Type B pancreatic cell (in vitro differentiated cells): ENCODE measurements at places on chromosomes 11 and 22. TPM values are rescaled to one million over a fixed set of nuclear protein-coding genes. Genes with fewer than 3 reads are reported as not detected.

DNA sequence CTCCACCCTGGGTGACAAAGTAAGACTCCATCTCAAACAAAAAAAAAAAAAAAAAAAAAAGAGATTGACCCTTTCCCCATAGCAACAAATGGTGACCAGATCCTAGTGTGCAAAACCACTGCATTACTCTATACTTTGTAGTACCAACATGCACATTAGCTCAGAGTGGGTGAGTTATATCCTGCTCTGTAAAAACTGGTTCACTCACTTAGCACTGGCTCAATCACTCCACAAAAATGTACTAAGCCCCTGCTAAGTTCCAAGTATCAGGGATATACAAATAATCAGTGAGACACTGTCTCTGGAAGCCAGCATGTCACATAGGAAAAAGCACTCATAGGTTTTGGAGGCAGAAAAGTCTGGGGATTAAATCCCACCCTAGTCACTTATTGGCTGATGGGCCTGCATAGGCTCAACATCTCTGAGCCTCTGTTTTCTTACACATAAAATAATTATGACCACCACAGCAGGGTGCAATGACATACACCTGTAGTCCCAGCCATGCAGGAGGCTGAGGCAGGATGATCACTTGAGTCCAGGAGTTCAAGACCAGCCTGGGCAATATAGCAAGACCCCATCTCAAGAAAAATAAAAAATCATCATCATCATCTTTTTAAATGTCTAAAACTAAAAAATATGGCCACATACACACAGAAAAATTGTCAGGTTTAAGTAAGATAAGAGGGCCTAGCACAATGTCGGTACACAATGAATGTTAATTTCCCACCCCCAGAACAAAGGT lies 11.9 kb downstream of the FAM168A start:
- no peak for DNase-seq

DNA sequence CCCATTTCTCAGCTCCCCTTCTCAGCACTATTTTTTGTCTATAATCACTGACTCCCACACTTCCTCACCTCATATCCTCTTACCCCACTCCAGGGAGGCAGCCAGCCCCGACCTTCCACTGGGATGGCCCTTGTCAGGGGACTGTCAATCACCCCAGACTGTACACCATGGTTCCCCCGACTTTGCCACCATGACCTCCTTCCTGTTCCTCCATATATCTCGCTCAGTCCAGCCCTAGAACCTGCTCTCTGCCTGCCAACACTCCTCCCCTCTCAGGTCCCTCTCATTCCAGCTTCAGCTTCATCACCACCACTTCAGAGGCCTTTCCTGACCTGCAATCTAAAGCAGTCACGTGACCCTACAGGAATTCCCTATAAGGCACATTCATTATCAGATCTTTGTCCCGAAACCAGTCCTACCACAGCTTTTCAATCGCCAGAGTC lies 16.5 kb downstream of the PRPF19 start:
- DNase-seq = no peak

- DNase-seq = no peak
These were observed 10.2 kb upstream of the CD82 start for GRCh38 chr11:44555031-44555800.

MRGPRE gene
- not detected in 2 replicates for total RNA-seq

C1QTNF4 gene
- 0.43 and 11.7 TPM in 2 replicates for total RNA-seq

GRCh38 chr11:643849-644738 lies 7.0 kb downstream of the DRD4 start:
- DNase-seq = no peak

DNA sequence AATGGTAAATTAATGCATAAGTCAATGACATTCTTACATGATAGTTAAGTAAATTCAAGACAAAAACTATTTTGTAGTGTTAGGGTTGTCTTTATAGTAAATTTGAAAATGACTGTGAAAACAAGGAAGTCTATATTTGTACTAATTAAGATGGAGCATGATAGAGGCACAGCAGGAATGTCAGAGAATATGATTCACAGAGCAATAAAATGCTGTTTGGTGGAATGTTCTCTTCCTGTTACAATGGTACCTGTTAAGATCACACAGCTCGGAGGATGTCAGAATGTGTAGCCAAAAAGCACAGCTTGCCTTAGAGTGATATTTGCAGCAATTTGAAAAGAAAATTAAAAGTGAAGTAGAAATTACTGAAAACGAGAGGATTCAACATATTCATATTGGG lies 2339.7 kb upstream of the RAG2 start:
- DNase-seq = no peak

DNA sequence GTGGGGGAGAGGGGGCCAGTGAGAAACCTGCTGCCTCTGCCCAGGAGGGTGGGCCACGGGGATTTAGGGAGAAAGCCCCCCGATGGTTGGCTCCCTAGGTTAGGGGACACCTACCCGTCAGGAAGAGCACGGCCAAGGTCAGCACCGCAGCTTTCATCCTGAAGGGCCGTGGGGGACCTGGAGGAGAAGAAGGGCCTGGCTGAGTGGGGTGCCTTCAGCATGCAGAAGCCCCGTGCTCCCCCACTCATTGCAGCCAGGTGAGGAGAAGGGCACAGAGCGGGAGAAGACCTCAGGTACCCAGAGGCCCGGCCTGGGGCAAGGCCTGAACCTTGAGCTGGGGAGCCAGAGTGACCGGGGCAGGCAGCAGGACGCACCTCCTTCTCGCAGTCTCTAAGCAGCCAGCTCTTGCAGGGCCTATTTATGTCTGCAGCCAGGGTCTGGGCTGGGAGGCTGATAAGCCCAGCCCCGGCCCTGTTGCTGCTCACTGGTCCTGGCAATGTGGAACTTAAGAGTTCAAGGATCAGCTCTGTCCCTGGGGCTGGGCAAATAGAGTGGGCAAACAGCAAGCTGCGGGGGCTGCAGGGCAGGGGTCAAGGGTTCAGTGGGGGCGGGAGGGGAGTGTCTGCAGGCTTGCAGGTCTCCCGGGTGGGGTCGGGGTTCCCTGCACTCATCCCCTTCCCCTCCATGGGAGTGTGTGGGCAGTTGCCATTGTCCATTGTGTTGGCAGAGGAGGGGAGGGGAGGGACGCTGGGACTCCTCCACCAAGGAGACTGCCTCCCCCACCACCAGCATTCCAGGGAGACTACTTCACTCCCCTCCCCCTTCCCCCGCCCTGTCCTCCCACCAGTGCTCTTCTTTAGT lies at the start of gene APOA1:
Gene APOA1, minus strand, starts transcription at position 392 of the 861 bp plus-strand sequence. Its CDS starts 235 bp downstream, at position 157.
- no peak for DNase-seq

PDGFB gene
- total RNA-seq = 2.9 and 5.1 TPM in 2 replicates

MLC1 gene
- 0.19 TPM in 1 of 2 replicates, not detected in the other for total RNA-seq

GRCh38 chr22:22558071-22558971 lies 744 bp downstream of the PRAME start:
- no peak for DNase-seq

CYB5R3 gene
- total RNA-seq = 89.3 and 102 TPM in 2 replicates

DNA sequence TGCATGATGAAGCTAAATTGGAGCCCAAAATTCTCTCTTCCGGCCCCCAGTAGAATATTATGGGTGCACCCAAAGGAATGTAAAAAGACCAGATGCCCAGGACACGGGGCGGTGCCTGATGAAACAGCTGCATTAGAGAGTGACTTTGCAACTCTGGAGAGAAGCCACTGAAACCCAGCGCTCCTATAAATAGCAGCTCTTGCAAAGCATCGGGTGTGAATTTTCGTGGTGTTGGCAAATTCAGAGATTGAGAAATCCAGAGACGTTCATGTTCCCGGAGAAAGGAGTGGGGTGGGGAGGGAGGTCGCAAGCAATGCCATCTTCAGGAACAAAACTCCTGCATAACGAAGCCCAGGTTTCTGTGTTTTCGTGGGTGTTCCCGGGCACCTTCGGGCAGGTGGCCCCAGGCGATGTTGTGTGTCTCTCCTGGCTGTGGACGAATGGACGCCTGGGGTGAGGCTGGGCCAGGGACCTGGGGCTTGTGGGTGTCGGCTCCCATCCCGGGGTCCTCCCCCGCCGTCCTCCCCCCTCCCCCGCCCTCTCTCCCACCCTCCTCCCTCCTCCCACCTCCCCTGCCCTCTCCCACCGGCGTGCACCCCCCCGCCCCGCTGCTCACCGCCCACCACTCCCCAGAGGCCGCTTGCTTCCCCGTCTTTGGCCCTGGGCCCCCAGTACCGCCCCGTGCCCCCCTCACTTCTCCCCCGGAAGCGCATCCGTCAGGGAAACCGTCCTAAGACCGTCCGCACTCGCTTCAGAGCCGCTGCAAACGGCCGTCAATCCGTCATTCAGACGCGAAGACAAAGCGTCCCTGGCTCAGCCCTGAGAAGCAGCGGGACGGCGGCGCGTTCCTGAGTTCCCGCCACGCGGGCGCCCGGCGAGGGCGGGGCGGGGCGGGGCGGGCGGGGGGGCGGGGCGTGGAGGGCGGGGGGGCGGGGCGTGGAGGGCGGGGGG lies 26.7 kb upstream of the TOLLIP start:
- no peak for DNase-seq

DNA sequence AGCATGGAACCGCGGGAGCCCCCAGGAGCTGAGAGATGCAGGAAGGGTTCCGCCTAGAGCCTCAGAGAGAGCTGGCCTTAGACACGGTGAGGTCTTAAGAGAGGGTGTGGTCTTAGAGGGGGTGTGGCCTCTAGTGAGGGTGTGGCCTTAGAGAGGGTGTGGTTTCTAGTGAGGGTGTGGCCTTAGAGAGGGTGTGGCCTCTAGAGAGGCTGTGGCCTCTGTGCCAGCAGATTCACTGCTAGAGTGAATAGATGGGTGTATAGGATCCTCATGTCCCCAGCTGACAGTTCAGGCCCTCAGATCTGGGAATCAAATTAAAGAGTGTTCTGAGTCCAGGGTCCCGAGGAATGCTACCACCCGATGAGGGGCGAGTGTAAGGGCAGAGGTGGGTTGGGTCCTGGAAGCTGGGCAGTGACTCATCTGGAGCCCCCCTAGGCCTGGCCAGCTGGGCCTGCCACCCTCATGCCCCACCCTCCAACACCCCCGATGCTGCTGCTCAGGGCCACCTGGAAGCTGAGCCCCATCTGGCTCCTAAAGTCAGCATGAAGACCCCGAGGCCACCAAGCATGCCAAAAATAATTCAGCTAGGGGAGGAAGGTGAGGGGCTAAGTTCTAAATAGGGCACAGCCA lies 49.5 kb downstream of the IGF2 start:
- DNase-seq = no peak

- DNase-seq = no peak
These were observed 63.3 kb upstream of the SUSD2 start for GRCh38 chr22:24117942-24118341.

DYNC2H1 gene
- 8.9 and 26.1 TPM in 2 replicates for total RNA-seq

NAV2 gene
- 34.3 and 54.2 TPM in 2 replicates for total RNA-seq

RAB36 gene
- 6.8 and 18.4 TPM in 2 replicates for total RNA-seq

OR56A1 gene
- not detected in 2 replicates for total RNA-seq
